NCI-H460 (cell line): ENCODE measurements at places on chromosomes 5 and 9.

DNA sequence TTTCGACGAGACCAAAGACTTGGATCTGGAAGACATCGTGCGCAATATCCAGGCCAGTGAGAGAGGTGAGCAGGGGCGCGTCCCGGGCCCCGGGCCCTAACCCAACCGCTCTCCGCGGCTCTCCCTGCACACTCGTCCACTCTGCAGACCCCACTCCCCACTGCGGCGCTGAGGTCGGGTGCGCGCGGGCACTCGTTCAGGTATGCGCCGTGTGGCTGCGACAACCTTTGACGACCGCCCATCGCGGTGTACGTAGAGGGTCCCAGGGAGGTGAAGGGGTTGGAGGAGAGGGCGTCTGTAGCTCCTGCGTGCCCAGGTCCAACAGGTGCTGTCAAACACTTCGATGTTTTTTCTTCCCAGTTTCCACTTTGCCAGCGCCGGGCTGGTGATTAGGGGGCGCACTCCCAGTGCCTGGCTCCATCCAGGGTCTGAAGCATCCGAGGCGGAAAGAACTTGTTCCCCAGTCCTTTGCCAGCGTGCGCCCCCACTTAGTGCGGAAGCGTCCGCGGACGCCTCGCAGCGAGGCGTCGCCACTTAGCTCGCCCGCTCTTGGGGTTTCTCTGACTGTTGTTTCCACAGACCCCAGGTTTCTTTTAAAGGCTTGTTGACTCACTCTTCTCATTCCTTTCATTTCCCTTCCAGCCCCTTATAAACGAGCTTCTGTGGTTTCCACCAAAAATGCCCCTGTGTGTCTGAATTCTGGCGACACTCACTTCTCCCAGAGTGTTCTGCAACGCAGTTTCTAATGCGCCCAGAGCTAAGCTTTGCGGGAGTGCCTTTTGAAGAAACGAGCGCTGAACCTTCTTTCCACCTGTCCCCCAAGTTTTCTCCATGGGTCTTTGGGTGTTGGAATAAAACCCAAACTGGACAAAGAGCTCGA is 1.6 kb downstream of the NPR3 start:
- no peak for DNase-seq

GRCh38 chr5:128384068-128384467 is 154.0 kb downstream of the FBN2 start:
- DNase-seq = no peak

DNA sequence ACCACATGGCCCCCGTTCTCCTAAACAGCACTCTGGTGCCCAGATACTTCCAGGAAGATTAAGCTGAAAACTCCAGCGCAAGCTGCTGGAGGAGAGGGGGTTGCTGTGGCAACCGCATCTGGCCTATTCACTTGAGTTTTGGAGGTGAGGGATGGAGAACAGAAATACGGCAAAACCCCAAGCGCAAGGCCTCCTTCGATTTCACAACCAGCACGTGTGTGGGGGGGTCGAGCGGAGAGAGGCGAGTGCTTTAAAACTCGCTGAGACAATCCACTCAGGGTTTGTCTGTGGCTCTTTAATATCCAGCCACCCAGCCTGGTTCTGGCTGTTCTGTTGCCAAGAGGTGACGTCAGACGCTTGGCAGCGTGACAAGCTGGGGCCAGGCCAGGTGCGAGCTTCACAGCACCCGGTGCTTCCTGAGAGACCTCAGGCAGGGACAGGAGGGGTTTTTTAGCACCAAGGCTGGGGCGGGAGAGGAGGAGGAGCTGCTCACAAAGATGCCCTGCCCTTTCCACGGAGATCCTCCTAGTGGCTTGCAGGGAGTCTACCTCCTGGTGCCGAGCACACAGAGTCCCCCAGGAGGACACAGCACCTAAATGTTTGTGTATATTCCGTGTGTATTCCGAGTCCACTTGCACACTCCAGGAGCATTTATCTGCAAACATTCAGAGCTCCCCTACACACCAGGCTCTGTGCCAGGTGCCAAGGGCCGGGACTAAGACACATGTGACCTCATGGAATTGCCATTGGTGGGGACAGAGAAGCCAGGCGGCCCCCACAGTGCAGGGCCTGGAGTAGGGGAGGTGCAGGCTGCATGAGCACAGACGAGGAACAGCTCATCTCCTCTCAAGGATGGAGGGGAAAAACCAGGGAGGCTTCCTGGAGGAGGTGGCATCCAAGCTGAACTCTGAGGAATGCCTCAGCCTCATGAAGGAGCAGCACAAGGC is 194.6 kb downstream of the OLFM1 start:
- DNase-seq = peak; percentile 7

DNA sequence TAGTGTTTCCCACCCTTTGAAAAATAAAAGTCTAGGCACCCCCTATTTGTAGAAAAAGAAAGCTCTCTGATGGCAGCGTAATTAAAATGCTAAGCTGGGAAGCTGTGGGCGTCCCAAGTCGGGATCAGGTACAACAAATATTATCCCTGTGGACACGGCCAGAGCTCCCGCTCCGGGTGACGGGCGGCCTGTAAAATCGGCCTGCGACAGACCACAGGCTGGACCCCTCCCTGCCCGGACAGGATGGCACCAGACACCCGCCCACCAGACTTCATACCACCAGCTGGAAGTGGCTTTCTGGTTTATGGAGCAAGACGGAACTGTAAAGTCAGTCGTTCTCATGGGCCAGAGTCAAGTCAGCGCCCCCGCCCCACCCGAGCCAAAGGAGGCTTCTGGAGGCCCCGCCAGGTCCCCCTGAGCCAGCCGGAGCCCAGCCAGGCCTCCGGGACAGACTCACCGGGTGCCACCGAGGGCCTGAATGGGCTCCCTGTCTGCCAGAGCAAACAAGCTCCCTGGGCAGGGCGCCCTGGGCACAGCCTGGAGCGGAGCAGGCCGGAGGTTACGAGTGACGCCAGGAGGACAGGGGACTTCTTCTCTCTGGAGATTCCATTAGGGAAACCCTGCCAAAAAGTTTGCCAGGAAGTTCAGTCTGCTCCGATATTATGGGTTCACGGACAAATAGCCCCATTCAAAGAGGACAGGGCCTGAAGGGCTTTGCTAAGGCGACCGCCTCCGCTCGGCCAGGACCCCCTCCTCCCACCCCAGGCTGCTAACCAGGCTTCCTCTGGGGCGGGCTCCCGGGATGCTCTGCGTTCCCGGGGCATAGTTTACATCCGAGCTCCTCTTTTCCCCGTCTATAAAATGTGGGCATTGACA is 173.7 kb downstream of the ERCC6L2 start:
- DNase-seq = no peak

DNA sequence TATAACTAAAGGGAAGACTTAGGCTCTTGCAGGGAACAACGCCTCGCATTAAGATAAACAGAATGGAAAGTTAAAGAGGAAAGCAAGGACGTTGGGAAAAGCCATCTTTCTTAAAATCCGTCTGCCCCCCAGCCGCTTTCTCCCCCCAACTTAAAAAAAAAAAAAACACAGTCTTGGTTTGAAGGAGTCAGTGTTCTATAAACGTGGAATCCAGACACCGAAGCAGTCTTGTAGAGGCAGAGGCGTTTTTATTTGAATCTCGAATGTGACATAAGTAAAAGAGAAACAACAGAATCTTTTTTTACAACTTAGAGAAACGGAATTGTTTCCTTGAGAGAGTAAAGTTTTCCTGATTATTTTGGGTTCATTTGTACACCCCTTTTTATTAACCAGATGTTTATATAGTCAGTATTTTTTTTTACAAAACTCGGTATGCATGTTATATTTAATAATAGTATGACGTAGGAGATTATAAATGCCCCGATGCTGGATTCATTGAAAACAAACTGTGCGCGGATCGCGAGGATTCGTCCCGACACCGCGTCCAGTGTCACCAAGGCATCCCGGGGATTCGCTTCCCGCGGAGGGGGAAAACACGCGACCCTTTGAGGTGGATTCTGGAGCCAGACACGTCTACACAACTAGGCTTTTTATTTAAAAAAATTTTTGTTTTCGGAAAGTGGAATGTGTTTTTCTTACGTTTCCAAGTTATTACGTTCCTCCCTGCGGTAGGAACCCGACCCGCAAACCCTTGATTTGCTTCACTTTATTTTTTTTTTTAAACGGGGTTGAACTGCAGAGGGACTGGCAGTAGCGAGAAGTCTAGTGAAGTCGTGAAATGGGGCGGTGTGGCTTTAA is 6.7 kb downstream of the PTCH1 start:
- DNase-seq = no peak

- no peak for DNase-seq
These were observed 1139.6 kb upstream of the NUDT12 start for GRCh38 chr5:104702212-104702611.

DNA sequence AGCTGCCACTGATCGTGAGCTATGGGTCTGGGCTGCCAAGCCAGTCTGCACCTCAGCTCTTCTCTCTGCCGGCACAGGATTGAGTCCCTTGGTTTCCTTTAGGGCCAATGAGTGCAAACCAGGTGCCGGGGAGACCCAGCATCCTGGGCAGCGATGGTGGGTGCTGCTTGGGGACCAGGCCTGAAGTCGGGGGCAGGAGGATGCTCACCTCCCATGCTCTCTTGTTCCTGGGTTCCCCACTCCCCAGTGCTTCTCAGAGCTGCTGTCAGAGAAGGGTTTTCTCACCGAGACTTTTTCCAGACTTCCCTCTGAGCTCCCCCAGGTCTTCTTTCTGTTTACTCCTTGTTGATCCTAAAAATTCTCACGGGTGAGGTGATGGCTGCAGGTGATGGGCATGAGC is 61.2 kb downstream of the IRX1 start:
- no peak for DNase-seq

DNA sequence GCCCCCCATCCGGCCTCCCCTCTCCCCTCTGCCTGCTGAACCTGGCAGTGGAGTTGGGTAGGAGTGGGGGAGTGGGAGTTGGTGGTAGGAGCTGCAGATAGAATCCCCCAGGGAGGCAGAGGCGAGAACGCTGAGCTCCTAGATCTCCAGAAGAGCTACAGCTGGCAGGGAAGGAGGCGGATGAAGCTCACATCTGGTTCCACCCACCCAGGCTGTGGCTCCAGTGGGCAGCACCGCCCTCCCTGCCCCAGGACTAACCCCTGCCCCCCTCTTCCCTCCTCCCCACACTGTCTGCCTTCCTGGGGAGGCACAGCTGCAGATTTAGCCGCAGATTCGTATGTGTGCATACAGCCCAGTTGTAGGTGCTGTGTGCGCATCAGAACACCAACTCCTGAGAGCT is 34.2 kb downstream of the C9orf50 start:
- DNase-seq = no peak

DNA sequence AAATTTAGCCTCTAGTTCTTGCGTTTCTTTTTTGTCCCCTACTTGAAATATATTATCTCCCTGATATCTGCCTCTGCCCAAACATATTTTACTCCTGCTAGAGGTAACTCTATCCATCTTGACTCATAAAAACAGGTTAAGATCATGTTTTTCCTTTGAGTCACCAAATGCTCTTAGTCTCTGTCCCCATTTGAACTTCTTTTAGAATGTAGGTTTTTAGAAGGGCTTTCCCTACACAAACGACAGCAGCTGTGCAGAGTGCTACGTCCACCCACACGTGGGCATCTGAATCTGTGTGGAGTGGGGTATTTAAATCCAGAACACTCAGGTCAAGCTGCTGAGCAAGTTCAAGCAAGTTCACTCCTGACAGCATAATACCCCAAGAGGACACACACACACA is 2.2 kb downstream of the HSD17B3 start:
- DNase-seq = no peak

GRCh38 chr5:43415935-43416802 is 4.0 kb upstream of the CCL28 start:
- no peak for DNase-seq

- no peak for DNase-seq
These were observed 92.1 kb downstream of the NR3C1 start for GRCh38 chr5:143311428-143311827.

GRCh38 chr5:61599370-61600122 is 267.5 kb downstream of the ZSWIM6 start:
- no peak for DNase-seq

DNA sequence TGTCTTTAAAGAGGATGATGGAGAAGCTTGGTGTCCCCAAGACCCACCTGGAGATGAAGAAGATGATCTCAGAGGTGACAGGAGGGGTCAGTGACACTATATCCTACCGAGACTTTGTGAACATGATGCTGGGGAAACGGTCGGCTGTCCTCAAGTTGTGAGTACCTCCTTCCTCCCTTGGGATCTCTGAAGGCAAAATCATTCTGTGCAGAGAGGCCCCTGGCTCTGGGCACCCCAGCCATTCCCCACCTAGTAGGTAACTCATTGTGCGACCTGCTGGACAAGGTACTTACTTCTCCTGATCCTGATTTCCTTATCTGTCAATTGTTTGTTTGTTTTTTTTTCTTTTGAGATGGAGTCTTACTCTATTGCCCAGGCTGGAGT is 7.6 kb upstream of the NUP214 start:
- no peak for DNase-seq

DNA sequence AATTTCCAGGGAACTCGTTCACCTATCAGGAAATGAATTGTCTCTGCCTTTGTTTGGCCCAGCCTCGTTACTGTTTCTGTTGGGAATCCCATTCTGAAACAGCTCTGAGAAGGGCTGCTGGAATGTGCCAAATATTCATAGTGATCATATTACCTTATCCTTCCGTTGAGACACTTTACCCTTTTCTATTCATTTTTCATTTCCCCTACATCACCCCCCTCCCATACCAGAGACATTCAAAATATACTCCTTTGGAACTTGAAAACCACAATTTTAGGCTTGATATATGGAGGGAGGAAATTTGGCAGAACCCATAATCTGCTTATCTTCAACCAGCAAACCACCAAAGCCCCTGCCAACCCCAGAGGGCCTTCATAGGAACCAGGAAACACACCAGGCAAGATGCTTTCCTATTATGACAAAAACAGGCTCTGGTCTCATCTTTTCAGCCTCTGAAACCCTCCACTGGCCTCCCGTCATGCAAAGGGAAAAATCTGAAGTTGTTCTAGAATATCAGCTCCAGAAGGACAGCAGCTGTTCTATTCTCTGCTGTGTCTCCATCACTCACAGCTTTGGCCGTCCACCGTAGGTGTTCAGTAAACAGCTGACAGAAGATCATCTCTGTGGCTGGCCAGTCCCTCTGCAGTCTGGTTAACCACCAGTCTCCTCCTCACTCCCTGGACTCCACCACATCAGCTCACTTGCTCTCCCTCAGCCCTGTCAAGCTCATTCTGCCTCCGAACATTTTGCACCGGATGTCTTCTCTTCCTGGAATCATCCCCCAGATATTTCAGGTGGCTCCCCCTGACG is 217.2 kb upstream of the WWC1 start:
- no peak for DNase-seq

DNA sequence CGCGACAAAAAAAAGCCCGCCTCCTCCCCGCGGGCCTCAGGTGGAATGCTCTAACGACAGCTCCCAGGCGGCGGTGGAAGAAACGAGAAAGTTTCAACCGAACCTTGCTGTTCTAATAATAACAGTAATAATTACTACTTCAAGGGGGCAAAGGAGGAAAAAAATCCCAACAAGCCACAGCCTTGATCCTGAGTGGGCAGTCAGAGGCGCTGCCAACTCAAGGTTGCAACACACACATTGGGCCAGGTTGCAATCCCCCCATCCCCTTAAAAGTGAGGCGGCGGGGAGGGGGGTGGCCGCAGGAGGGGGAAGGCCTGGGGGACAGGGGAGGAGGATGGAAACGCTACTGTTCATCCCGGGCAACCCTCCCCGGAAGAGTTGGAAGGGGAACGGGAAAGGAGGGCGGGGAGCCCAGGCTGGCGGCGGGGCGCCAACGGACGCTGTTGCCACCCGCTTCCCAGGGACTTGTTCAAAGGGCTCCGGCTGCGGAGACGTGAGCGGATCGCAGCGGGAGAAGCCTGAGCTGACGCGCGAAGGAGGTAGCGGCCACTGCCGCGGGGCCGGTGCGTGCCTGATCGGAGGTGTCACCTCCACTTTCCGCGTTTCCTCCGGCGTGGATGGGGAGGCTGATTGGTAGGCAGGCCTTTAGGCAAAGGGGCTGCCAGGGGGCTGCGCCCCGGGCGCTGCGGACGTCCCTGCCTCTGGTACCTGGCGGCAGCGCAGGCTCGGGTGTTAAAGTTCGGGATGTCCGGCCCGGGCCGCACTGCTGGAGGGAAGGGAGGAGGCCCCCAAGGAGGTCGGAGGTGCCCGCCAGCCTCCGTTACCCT is 647 bp downstream of the SMARCA2 start:
- no peak for DNase-seq
